ENCODE measurements at places on chromosomes 6 and 20.

DNA sequence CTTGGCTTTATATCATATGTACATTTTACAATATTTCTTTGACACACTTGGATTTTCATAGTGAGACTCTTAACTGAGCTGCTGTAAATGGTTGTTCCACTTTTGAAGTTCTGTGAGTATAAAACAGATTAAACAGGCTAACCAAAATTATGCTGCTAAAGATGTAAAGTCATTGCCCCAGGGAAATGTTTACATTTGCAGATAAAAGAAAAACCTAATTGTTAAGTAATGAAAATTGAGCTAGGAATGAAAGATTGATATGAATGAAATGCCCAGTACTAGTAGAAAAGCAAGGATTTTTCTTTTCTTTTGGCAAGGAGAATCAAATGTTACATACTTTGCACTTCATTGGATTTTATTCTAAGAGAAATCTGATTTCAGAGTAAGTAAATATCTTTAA, 159.4 kb downstream of the IMPG1 start:
- DNase-seq = no peak

DNA sequence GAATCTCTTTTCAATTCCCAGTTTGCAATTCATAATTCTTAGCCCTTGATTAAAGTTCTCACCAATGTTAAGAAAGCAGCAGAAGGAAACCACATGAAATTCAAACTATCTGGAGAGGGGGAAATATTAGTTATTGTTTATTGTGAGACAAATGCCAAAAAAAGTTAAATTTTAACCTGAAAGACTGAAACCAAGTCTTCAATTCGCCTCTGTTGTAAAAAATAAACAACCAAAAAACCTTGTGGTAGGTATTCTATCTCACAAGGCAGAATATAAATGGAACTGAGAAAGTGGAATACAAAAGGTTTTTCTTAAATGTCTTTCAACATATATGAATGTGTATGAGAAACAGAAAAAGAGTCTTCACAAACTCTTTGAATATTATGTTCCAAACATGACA, 24.8 kb downstream of the TMX4 start:
- no peak for DNase-seq

GRCh38 chr6:109372130-109372529, 10.1 kb downstream of the CD164 start:
- DNase-seq = no peak

DNA sequence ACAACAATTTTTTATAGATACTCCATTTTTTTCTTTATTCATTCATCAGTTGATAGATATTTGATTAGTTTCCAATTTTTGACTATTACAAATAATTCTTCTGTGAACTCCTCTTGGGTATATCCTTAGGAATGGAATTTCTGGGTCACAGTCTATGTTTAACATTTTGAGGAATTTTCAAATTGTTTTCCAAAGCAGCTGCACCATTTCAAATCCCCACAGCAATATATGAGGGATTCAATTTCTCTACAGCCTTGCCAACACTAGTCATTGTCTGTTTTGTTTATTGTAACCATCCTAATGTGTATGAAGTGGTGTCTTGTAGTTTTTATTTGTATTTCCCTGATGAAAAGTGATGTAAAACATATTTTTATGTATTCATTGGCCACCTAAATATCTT, 320.3 kb upstream of the DEFB112 start:
- DNase-seq = no peak

DNA sequence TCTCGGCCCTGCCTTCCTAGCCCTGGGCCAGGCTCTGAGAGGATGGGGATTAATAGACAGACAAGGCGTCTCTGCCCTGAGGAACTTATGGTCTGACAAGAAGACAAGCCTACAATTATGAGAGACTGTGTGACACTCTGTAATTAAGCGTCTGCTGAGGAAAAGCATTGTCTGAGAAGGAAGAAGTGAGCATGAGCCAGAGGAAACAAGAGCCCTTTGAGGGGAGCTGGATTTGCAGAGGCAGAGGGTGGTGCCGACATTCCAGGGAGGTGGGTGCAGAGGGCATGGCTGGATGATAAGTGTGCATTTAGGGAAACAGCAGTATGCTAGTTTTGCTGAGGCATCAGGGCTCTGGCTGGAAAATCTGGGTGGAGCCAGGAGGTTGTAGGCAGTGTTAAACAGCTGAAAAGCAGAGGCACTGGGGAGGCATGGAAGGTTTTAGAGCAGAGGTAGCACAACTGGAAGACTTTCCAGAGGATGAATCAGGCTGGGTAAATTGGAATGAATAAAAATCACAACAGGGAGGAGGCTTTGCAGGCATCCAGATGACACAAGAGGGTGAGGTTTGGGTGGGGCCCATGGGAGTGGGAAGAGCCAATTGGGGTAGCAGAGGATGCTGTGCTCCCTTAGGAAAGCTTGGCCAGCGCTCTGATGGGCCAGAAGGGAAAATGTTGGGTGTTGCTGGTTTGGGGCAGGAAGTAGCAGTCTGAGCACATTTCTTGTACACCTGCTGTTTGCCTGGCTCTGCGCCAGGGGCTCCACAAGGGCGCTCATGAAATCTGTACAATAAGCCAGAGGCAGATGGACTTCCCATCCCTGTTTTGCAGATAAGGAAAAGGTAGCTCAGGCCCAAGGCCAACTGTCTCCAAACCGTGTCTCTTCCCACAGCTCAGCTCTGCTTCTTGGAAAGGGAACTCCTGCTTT, 74.0 kb upstream of the MYL9 start:
- no peak for DNase-seq

DNA sequence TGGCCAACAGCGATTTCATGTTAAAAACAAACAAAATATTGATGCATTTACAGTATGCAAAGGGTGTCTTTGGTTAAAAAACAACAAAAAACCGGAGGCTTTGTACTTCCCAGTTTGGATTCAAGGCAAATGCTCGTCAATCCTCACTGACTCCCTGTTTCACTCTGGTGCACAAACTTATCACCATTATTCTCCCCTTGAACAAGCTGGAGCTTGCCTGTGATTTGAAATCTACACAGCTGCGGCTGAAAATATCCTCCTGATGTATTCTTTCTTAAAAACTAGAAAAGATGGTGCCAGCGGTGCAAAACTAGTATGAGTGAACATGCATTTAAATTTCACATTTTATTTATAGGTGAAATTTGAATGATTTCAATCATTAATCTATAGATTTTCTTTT, 3.3 kb downstream of the PERP start:
- no peak for DNase-seq

DNA sequence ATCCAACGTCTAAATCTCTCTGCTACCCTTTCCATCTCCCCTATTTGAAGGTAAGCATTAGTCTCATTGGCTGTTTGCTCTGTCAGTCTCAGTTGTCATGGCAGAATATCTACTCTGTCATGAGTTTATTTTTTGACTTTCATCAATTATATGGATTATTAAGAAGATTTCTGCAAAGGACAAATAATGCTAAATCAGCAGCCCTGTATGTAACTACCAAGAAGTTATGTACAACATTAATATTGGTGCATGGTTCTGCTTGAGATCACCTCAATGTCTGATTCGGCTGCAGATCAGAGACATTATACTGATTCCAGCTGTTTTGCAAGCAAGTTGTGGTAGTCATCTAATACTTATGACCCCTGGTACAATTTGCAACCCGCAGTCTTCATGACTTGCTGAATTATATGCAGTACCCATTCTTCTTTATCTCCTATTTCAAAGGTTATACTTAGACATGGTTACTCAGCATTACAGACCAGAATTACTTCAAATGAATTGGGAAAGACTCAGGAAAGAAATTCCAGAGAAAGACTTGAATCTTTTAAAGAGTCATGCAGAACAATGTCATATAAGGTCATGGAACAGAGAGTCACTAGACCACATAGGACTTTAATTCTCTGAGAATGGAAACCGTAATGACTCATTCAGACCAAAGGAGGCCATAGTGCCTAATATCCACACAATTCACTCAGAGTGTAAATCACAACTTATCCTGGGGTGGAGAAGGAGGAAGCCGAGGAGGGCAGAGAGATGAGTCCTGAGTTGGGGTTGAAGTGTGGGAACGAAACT, 201.4 kb downstream of the IBTK start:
- DNase-seq = no peak

GRCh38 chr6:114346451-114346850, 3.6 kb upstream of the HS3ST5 start:
- DNase-seq = no peak

DNA sequence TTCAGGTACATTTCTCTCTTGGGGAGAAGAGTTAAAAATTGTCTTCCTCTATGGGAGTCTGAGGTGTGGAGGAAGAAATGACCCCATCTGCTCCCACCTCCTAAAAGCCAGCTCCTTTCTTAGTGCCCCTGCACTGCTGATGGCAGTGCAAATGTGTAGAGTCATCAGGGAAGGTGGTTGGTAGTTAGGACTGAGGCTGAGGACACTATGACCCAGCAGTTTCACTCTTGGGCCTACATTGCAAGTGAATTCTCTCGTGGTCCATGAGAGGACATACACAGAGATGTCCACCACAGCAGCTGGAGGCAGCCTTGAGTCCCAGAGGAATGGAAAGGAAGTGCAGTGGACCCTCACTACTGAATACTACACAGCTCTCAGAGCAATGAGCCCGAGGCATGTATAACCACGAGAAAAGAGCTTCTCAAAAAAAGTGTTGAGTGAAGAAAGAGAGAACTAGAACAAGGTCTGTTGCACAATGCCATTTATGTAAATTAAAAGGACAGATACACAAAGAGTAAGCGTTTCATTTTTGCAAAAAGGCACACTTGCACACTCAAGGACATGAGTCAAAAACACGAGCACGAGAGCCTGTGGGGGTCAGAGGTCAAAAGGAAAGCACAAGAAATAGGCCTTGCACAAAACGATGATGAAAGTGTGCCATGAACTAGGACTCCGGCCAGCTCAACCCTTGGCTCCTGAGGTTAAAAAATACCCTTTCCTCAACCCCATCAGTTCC, 308.2 kb upstream of the PRND start:
- DNase-seq = no peak

DNA sequence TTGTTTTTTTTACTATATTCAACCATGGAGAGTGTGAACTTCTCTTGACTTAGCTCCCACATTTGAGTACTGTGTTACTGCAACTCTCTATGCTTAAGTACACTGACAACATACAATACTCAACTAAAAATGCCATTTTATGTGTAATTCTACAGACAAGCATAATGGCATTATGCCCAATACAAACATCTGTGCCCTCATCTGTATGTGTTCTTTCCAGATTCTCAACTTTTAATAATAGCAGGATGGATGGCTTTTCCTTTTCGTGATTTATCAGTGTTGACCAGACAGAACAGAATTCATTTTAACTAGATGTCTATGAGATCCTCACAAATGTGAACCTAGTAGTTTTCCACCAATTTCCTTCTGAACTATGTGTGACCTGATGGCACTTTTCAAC, 84.2 kb upstream of the MARCKS start:
- no peak for DNase-seq

GRCh38 chr20:4341804-4342485, 326.6 kb upstream of the RNF24 start:
- DNase-seq = no peak

GRCh38 chr6:128528241-128528640, 7.8 kb upstream of the PTPRK start:
- DNase-seq = no peak

- DNase-seq = no peak
Observed at GRCh38 chr6:44495036-44495901, 107.8 kb downstream of the CDC5L start.

- no peak for DNase-seq
Observed at GRCh38 chr20:63518351-63518861, 2.2 kb upstream of the PPDPF start.

GRCh38 chr6:150894935-150895552, 29.5 kb downstream of the MTHFD1L start:
- no peak for DNase-seq

GRCh38 chr6:33689879-33690278, 21.6 kb downstream of the UQCC2 start:
- no peak for DNase-seq

GRCh38 chr6:124434421-124434820, 527.8 kb upstream of the RNF217 start:
- DNase-seq = no peak

DNA sequence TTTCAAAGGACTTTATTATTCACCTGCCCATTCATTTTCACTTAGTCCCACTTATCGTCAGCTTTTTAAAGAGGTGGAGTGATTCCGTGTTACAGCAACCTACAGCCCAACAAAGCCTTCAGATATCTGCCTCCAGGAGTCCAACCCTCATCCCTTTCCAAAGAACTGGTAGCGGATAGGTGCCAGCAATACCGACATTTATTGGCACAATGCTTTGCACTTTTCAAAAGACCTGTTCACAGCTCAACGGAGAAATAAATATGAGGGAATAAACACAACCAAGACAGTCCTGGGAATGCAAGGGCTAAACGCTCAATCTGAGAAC, 819 bp upstream of the MTRF1L start:
- DNase-seq = no peak

DNA sequence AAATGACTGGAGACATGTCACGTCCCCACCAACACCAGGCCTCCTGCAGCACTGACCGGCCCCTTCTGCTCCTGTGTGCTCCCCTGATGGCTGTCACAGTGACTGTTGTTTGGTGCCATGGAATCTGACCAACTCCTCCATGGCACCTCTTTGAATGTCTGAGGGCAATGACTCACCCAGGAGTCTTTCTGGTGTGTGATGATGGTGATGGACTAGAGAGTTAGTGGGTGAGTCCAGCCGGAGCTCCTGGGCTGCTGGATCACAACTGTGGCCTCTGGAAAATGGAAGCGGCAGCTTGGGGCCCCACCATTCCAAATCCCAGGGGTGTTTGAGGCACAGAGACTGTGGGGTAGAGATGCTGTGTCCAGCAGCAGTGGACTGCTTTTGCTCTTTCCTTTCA, 133.3 kb downstream of the TFAP2C start:
- DNase-seq = no peak

DNA sequence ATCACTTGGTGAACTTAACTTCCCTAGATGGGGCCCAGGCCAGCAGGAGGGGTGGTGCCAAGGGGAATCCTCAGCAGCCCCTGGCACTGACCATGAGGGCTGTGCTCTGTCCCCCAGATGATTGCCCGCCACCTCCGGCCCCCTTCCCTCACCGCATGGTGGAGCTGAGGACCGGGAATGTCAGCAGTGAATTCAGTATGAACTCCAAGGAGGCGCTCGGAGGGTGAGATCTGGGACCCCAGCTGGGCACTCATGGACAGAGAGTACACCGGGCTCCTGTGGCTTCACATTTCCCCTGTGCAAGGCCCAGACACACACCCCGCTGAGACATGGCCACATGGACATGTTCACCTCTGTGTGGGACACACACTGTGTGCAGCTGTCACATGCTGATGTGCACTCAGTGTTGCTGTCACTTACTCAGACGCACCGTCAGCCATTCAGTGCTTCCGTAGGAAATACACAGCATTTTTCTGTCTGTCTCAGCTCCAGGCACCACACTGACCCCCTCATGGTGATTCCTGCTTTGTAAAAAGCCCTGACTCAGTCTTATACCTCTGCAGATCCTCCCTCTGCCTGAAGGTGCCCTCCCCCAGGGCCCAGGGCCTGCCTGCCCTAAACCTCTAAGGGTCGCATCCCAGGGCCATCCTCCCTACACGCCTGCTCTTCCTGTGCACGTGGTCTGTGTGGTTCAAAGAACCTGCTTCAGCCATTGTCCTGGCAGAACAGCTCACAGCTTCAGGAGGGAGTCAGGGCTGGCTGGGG, 4.4 kb downstream of the MYLK2 start:
- DNase-seq = no peak

GRCh38 chr20:18052856-18053255, 4.9 kb downstream of the OVOL2 start:
- no peak for DNase-seq

- no peak for DNase-seq
Observed at GRCh38 chr20:24933266-24933908, 15.7 kb upstream of the CST7 start.
